NCI-H1436 treated with DMSO at 0.1 percent for 48 hours (cell line): ENCODE measurements at places on chromosomes 7 and 10.
A peak's percentile ranks its signal among the peaks of the same experiment; 100 is the strongest.

DNA sequence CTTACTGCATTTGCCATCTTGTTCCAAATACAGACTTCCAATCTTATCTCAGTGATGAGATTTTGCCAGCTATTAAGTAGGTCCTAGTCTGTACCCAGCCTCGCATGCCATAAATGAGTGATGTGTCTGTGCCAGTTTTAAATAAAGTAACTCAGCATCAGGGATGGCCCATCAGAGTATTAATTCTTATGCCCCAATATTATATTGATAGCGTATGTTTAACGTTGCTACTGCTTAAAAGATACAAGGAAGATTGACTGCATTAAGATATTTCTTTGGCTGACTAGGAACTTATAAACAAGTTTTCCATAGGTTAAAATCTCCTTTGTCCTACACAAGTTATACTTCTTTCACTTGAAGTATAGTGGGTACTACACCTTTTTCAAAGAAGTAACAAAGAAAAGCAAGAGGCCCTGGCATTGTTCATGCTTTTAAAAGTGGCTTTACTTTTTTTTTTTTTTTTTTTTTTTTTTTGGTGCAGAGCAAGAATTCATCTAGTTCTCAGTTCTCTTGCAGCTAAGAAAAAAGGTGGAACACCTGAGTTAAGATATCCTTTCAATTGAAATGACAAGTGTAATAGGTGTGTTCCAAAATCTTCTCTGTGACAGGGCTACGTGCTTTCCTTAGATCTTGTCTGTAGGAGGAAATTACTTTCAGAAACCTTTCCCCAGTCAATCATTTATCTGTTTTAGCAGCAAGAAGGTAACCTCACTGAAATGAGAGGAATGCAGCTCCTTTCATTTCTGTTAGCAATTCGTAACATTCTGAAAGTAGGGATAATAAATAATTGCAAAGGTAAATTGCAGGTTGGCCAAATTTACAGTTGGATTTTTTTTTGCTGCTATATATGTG, 245.0 kb downstream of the CELF2 start:
- DNase-seq = no peak

DNA sequence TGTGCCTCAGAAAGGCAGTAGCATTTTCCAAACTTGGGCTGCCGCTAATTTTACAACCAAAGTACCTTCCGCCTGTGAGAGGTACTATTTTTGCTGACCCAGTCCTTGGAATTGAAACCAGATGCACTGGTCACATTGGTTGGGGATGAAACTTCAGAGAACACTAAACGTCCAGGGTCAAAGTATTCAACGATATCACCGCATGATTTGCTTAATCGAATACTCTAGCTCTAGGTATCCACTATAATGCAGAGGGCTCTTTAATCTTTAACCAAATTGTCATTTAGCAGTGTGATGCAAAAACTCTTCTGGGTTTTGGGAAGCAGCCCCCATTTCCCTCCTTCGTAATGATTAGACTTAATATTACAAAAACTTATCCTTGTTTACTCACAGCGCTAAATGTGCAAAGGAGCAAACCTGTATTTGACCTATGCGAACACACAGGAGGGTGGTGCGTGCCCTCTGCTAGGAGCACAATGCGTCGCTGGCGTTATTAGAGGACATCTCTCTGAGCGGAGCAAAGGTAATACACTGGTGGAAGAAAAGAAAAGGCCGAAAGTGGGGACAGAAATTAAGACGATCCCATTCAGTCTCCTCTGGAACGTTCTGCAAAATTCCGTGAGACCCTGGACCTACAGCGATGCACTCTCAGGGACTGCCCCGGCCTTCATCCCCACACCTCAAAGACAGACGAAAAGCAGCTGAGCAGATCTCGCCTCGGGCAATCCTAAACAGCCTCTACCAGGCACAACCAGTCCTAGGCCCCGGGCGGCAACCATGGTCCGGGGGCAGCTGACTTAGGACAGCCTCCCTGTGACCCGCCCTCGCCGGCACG, 916 bp upstream of the EEPD1 start:
- DNase-seq = no peak

- no peak for DNase-seq
Measured at GRCh38 chr10:91884536-91884935, 24.8 kb downstream of the FGFBP3 start.

DNA sequence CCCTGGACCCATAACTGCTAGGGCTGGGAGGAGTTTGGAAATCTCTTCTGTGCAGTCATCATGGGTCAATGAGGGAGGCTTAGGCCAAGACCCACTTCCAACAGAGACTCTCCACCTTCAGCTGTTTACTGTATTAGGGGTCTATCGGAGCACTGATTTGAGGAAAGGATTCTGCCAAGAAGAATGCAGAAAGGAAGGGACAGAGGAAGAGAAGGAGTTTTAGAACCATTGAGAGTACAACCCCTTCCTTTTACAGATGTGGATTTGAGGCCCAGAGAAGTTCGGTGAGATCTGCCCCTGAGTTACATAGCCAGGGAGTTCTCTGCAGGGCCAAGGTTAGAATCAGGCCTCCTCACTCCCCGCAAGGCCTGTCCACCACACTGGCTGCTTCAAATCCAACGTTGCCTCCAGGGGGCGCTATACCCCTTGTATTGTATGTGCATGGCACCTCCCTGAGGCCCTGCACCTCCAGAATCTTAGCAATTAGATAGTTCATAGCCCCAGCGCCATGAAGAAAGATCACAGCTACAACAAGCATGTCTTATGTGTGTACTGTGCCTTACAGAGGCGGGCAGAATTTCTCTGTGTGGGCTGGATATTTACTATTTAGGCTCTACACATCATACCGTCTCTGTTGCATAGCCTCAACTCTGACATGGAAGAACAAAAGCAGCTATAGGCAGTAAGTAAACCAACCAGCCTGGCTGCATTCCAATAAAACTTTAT, 246.8 kb downstream of the SKIDA1 start:
- peak; percentile 16 for DNase-seq

DNA sequence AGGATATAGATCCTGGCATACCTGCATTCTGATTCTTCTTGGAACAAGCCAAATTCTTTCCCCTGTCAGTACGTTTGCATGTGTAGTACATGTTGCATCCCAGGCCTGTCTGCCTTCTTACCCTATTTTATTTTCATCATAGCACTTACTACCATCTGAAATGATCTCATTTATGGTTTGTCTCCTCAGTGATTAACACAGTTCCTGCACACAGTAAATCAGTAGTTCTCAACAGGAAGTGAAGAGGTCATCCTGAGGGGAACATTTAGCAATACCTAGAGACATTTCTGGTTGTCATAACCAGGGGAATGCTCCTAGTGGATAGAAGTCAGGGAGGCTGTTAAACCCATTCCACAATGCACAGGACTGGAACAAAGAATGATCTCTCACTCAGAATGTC, 38.2 kb upstream of the SLC26A4 start:
- DNase-seq = no peak

DNA sequence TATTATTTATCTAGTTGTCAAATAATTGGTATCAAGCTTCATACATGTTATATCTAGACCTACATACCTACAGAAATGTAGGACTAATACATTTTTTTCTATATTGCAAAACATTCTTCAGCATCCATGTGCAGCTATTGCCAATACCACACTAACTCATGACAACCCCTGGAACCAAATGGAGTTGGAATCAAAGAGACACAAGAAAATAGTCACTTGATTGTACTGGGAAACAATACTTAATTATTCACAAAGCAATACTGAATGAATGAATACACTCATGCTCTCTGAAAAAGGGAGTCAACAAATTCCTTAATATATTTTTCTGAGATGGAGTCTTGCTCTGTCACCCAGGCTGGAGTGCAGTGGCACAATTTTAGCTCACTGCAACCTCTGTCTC, 10.4 kb upstream of the CFAP43 start:
- no peak for DNase-seq

- no peak for DNase-seq
Measured at GRCh38 chr10:16441173-16441840, 4.5 kb downstream of the PTER start.

DNA sequence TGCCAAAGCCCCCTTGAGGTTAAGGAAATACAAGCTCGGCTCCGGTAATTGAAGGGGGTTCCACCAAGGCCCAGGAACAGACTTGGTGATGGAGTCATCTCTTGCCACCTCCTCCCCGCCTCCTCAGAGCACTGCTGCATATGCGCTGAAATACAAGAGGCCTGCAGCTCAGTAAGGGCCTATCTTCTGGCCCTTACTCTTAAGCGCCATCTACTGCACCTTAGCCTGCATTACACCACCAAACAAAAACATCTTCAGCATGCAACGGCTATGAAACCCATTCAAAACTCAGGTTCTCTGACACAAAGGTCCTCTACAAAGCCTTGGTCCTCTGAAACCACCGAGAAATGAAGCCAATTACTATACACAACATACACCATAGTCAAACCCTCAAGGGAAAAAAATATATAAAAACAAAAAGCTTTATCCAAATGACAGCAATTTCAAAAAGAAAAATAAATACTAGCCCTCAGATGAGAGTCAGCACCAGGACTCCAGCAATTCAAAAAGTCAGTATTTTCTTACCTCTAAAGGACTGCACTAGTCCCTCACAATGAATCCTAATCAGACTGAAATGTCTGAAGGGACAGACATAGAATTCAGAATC, 176.8 kb upstream of the TBX20 start:
- DNase-seq = no peak

GRCh38 chr10:63521416-63522276, 445 bp downstream of the REEP3 start:
- DNase-seq = no peak

GRCh38 chr10:14322526-14323188, 8.1 kb downstream of the FRMD4A start:
- DNase-seq = no peak

- DNase-seq = no peak
Measured at GRCh38 chr7:128963327-128963757, 25.6 kb downstream of the IRF5 start.

- DNase-seq = no peak
Measured at GRCh38 chr10:92066386-92066785, 142.8 kb downstream of the BTAF1 start.

GRCh38 chr10:118927321-118927720, 102.2 kb upstream of the NANOS1 start:
- DNase-seq = no peak

DNA sequence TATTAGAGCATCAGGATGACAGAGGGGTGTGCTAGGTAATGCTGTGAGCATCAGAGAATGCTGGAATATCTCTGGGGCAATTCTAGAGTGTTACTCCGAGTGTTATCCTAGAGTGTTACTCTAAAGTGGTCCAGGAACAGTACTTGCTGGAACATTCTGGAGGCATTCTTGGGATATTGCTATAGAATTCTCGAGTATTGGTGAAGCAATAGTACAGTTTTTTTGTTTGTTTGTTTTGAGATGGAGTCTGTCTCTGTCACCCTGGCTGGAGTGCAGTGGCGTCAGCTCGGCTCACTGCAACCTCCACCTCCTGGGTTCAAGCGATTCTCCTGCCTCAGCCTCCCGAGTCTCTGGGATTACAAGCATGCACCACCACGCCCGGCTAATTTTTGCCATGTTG, 12.6 kb downstream of the SSC4D start:
- no peak for DNase-seq

- no peak for DNase-seq
Measured at GRCh38 chr7:72275382-72276070, 136.6 kb downstream of the CALN1 start.
